ENCODE measurements at places on chromosomes 2 and 18. TPM values are rescaled to one million over a fixed set of nuclear protein-coding genes. Genes with fewer than 3 reads are reported as not detected.

DNA sequence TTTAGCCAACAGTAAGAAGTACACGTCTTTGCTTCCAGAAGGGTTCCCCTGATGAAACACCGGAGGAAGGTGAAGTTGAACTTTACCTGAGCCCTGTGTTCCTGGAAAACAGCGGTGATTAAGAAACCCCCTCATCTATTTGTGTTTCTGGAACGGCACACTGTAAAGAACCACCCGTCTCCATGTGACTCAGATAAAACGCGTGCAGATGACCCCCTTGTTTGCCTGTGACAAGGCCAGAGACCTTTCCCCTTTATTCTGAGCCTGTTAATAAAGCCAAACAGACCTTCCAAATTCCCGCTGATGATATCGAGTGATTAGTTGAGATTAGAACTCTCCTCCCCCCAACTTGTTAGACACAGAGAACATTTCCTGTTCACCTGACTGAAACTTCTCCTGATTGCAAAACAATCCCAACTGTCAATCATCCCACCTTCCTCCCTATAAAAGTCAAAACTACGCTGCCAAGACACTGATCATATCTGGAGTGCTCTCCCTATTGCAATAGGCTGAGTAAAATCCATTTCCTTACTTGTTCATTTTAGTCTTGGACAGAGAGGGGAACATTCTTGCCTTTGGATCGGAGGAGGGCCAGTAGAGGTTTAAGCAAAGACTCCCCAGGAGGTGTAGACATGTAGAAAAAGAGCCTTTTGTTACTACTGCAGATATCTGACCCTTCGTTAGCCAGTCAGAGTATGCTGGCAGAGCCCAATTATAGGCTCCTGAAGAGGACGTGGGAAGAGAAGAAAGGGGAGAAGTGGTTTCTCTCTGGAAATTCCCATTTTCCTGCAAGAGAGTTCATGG is 914 bp upstream of the IWS1 start:
- no peak for DNase-seq

Gene TGIF1
- 100 TPM for total RNA-seq

DNA sequence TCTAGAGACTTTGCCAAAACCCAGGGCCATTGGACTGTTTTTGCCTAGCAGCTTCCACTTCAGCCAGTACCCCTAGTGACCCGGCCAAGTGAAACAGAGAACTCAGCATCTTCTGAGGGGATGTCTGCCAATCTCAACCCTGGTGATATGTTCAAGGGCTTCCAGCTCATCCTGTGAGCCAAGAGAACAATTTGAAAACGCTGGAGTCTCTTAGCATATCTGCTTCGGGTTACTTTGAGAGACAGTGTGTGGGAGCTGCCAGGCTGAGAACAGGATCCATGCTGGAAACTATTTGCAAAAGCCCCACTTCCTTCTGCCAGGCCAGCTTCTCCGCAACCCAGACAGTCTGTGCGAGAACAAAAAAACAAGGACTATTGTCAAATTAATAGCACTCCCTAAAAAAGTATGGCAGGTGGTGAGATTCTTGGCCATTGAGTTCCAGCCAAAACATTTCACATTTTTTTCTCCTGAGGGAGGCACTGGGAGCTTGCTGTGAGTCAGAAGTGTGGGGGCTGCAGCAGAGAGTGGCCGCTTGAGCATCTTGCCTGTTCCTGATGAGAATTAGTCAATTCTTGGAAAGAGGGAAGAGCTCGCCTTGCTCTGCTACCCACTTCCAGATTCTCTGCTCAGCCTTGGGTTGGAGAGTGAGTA is 395.6 kb upstream of the TRIB2 start:
- DNase-seq = peak; percentile 98

- DNase-seq = peak; percentile 67
These were observed 533.7 kb downstream of the TDRD15 start for GRCh38 chr2:21657445-21657844.

GRCh38 chr2:109410039-109410815 is 203.5 kb downstream of the SEPTIN10 start:
- DNase-seq = peak; percentile 29

DNA sequence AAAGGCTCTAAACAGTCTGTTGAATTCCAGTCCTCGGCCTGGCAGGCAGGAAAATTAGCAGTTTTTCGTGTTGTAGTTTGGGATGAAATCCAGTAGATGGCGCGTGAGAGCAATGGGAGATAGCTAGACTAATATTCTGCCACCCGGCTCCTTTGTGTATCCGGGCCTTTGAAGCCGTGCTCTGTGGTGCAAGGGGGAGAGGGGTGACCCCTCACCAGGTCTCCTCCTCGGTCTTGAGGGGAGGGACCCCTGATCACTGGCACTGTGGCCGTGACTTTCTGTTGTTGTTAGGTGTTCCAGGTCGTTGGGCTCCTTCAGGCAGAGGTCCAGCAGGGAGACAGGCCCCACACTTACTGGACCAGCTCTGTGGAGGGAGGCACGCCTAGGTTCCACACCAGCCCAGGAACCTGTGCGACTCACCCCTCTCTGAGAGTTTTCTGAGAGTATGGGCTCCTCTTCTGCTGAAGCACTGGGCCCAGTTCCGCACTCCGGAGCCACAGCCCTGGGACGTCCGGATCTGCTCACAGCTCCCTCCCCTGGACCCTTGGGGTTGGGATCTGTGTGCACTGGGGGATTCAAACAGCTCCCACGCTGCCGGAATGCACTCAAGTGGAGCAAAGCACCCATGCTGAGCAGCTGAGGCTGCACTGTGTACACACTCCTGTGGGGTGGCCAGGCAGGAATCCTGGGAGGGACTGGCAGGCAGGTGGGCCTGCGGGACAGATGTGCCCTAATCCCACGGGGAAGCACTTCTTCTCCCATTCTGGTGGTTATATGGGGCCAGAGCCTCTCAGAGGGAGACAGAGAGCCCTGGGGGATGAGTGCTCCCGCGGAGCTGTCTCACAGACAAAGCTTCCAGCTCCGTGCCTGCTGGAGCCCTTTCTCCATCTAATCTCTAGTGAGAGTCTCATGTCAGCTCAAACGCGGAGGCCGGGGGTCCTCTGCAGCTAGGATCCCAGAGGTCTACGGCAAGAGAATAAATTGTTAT is 8.8 kb downstream of the GKN2 start:
- DNase-seq = peak; percentile 64

DNA sequence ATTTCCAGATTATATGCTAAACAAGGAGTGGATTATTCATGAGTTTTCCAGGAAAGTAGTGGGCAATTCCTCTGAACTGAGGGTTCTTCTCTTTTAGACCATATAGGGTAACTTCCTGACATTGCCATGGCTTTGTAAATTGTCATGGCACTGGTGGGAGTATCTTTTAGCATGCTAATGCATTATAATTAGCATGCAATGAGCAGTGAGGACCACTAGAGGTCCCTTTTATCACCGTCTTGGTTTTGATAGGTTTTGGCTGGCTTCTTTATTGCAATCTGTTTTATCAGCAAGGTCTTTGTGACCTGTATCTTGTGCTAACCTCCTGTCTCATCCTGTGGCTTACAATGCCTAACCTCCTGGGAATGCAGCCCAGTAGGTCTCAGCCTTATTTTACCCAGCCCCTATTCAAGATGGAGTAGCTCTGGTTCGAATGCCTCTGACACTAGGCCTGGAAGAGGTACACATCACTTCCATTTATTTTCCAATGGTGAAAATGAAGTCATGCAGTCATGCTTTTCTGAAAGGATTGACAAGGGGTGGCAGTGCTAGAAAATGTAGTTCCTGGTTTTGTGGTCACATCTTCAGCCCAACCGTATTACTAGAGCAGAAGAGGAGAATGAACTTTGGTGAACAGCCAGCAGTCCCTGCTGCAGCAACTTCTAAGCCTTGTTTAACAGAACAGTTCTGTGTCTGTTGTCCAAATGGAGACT is 26.6 kb upstream of the ITGA4 start:
- DNase-seq = peak; percentile 2

GRCh38 chr18:30927042-30927441 is 115.5 kb downstream of the DSC3 start:
- no peak for DNase-seq

Gene FAM110C
- total RNA-seq = not detected

Gene C2orf15
- total RNA-seq = under 0.01 TPM

DNA sequence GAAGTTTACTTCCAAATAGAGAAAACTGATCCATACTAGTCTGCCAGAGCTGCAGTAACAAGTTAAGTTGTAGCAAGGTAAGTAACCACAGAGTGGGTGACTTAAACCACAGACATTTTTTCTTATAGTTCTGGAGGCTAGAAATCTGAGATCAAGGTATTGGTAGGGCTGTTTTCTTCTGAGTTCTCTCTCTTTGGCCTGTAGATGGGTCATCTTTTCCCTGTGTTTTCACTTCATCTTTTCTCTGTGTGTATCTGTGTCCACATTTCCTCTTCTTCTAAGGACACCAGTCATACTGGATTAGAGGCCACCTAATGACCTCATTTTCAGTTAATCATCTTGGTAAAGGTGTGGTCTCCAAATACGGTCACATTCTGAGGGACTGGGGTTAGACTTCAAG is 142.9 kb upstream of the MEX3C start:
- DNase-seq = no peak

Gene C1QL2
- not detected for total RNA-seq

- DNase-seq = no peak
These were observed 48.5 kb downstream of the ANTXR1 start for GRCh38 chr2:69061525-69061924.

DNA sequence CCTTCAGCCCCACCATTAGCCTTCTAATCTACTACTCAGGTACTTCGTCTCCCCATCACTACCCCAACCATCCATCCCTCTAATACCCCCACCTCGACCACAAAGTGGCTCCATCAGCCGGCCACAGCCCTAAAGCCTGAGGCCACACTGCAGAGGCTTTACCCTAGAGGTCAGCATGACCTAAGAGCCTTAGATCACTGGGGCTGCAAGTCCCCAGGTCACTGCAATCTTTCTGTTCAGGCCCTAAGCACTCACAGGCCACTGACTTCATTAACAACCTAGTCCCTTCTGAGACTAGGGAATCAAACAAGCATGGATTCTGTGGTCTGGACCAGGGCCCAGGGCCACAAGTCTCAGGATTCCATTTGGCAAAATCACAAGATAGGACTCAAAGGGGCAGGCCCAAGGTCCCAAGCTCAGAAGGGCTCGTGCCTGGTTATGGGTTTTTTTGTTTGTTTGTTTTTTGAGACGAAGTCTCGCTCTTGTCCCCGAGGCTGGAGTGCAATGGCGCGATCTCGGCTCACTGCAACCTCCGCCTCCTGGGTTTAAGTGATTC is 37.0 kb upstream of the PKDCC start:
- peak; percentile 82 for DNase-seq

DNA sequence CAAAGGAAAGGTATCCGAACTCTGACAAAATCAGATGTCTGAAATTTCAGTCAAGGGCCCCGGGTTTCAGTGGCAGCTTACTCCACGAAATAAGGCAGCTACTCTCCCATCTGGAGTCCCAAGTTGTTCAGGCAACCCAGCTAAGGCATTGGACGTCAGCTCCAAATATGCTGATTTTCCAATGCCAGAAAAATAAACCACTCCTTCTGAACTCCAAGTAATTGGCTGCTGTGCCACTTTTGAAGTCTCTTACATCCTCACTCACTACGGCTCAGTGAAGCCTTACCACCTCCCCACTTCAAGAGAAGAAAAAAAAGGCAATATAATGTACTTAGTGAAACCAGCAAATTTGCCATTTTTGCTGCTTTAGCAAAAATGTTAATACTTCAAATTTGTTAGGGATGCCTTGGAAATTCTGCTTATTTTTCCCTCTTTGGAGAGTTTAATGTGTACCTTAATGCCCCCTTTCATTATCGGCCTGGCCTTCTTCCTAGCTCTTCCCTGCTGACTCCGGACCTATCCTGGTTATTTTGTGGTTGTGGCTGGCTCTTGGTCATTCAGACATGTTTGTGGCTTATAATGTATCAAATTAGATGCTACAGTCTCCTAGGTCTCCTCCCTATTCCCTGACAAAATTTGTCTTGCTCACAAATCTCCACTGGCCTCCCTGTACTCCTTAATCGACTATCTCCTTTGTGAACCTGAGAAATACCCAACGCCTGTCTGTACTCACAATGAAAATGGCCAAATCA is 589.2 kb upstream of the ZEB2 start:
- DNase-seq = no peak

Gene MFSD2B
- total RNA-seq = not detected

GRCh38 chr2:62654423-62654791 is 51.1 kb upstream of the EHBP1 start:
- no peak for DNase-seq

DNA sequence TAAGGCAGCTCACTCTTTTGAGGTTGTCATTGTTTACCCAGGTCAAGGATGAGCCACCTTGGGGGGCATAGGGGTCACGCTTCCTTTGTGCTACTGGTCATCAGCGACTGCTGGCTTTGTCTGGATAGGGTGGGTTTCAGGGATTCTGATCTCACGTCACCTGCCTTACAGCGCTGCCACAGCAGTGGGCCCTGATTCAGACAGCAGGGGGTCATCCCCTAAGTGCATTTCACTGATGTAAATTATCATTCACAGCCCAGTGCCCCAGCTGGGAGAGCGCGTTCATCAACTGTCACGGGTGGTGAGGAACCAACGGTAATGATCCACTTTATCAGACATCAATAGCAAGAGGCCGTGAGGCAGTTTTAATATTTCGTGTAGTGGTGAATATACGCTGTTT is 291.2 kb downstream of the NEDD4L start:
- DNase-seq = no peak

Gene HES6
- total RNA-seq = 1.3 TPM

Gene SGPP2
- total RNA-seq = not detected

DNA sequence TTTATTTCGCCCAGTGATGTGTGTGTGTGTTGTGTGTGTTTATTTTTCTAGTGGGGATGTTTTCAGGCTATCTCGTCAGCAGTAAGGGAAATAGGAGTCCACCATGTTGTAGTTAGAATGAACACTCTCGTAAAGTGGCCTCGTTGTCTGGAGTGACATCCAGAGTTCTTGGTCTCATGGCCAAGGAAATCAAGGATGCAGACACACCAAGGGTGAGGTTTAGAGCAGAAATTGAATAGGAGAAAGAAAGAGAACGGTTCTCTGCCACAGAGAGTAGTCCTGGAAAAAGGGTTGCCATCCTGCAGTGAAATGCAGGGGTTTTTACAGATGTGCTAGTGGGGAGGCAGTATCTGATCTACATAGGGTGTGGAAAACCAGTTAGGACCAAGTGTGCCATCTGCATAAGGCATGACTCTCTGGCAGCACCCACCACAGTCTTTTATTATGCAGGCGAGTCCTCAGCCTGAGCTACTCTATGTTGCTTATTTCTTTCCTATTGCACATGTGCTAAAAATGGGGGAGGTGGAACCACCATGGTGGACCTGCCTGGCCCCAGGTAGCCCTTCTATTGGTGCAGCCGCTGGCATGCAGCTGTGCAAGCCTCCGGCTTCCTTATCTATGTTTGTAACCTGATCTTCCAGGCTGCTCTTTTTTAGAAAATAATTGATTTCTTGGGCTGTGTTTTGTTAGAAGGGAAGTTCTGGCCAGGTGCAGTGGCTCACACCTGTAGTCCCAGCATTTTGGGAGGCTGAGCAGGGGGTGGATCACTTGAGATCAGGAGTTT is 23.2 kb downstream of the RALB start:
- no peak for DNase-seq

DNA sequence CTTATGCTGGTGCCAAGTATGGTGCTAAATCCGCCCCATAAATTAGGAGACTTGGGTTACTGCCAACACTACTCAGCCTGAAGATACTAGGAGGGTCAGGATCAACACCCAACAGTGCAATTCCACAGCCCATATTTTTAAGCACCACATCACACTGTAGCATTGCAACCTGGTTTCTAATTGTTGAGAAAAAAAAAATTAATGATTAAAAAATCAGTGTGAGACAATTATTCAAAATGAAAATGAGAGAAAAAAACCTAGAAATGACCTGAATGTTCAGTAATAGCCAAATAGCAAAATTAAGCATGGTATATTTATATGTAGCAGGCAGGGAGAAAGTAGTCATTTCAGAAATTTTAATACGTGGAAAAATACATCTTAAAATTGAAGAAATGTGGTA is 29.2 kb upstream of the HNRNPLL start:
- no peak for DNase-seq

- peak; percentile 20 for DNase-seq
These were observed 39.8 kb downstream of the IWS1 start for GRCh38 chr2:127486247-127487058.
